ENCODE measurements at places on chromosomes 5 and 9.

DNA sequence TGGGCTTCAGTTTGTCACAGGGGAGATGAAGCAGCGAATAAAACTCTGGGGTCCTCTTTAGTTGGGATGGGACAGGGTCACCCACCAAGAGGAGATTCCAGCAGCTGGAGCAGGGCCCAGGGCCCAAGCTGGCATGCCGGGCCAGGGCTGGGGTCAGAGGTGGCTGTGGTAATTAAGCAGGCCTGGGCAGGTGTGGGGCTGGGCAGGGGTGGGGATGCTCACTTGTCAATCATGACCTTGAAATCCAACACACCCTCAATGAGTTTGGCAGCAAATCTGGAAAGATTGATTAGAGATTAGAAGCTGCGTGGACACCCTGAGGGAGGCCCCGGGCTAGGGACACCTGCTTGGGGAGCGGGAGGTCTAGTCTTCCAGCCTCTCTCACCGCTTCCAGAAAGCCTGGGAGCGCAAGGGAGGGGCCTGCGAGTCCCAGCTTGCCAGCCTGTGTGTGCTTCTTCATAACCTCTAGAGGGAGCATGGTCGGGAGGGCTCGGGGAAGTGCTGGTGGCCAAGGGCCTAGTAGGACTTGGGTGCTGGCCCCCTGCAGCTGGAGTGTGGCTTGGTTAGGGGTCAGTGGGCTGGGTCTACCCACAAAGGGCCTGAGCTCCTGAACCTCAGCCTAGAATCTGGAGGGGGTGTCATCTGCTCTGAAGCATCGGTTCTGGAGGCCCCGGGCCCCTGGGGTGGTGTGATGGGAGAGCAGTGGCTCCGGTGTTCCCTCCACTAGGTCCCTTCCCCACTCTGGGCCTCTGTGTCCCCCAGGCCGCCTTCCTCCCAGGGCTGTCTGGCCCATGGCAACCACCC is 7.6 kb downstream of the CRAT start:
- DNase-seq: no peak

GRCh38 chr9:103139891-103140290 is 144.8 kb downstream of the CYLC2 start:
- DNase-seq: no peak

DNA sequence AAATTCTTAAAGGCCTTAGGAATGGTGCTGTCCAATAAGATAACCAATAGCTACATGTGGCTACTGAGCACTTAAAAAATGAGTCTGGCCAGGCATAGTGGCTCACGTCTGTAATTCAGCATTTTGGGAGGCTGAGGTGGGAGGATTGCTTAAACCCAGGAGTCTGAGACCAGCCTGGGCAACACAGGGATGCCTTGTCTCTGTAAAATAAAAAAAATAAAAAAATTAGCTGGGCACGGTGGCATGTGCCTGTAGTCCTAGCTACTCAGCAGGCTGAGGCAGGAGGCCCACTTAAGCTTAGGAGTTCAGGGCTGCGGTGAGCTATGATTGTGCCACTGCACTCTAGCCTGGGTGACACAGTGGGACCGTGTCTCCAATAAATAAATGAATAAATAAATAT is 1.3 kb upstream of the SLC22A5 start:
- DNase-seq: no peak

DNA sequence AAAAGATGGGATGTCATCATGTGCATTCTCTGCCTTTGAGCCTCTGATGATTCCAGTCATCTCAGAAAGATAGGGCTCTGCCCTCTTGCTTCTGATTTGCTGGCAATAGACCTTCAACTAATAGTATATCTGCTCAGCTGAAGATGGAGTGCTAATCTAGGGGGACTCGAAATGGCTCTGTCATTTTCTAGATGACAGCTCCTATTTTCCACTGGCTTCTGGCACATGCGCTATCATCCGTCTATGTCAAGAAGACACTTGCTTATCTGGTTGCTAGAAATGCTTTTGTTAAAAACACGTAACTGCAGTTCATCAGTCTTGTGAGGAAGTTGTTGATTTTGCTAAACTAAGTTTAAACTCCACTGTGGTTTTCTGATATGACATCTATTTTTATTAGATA is 265.5 kb upstream of the ZNF608 start:
- DNase-seq: no peak

GRCh38 chr9:75812141-75812540 is 78.3 kb upstream of the PCSK5 start:
- DNase-seq: no peak

GRCh38 chr5:120706877-120707276 is 242.8 kb downstream of the PRR16 start:
- no peak for DNase-seq

- DNase-seq: no peak
Observed at GRCh38 chr9:110101531-110102161, 106.3 kb downstream of the C9orf152 start.

GRCh38 chr5:34854459-34855174 is 15.7 kb downstream of the TTC23L start:
- DNase-seq: no peak

DNA sequence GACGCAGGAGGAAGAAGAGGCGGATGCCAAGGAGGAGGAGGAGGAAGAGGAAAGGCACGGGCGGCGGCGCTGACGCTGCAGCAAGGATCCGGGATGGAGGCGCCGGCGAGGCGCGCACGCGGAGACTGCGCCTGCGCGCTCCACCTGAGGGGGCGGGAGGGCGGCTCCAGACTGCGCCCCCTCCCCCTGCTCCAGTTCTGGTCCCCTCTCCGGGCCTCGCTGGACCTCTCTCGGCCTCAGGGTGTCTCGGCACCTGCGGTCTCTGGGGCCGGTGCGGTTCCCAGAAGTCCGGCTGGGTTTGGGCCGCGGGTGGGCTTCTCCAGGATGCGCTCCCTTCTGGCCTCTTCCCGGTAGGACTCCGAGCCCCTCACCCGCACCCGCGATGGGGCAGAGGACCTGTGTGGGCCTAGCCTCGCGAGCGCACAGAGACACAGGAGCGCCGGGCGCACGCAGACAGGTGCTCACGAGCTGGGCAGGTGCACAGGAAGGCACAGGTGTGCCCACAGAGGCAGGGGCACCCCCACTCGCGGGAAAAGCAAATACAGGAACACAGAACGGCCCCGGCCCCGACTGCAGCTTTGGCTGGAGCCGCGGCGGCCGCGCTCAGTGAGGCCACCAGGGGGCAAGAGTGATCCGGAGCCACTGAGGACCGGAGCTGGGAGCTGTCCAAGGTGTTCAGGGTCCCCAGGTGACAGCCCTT is at the start of gene NPDC1:
Gene NPDC1, minus strand, starts transcription at position 90 of the 700 bp plus-strand sequence. CDS start 188 bp downstream, outside the sequence.
- DNase-seq: peak; percentile 58

DNA sequence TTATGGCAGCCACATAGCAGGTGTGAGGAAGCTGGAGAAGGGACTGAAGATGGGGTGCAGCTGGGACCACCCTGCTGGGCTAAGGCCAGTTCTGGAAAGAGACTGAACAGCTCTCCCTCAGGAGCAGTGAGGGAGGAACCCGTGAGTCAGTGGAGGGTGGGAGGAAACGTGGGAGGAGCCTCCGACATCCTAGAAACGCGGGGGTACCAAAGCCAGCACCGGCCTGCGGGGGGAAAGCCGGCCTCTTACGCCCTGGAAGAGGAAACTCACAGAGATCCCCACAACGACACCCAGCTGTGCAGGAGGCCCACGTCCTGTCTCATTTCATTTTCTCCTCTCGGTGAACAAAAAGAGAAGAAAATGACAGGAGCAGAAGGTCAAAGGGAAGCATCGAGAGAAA is 185.8 kb upstream of the IRX4 start:
- DNase-seq: no peak

DNA sequence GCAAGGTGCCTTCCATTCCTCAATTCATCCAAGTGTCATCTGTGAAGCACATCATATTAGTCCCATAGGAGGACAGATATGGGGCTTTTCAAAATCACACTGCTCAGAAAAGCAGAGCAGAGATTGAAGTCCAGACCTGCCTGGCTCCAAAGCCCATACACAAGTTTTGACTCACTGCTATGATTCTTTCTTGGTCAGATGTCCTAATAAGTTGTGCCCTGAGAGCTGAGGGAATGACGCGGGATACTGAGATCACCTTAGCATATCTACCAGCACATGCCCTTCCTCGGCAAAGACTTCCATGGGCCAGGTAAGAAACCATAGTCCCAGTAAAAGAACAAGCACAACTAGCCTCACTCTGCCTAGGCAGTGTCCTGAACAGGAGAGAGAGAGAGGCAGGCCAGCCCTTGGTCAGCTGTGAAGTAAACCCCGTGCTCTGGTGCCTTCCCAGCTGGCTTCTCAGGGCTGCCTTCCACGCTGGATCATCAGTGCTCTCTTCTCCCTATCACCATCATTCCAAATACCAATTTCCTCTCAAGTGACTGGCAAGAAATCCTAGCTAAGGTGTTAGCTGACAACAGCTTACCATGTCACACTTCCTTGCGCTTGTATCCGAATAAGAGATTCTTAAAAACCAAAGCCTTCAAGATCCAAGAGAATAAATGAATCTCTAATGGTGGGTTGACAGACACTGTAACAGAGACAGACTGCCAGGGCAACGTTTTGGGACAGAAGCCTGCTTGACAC is 73.2 kb downstream of the SIL1 start:
- no peak for DNase-seq

GRCh38 chr5:131386779-131387178 is 122.9 kb downstream of the CDC42SE2 start:
- no peak for DNase-seq

All from stimulated activated CD8-positive, alpha-beta memory T cell treated with anti-CD3 and anti-CD28 coated beads, Interleukin-4, amount 100 ng/mL, for 1 hour (primary cell).